NCI-H1105 treated with DMSO at 0.1 percent for 48 hours (cell line): ENCODE measurements at places on chromosomes 4 and X.

- no peak for DNase-seq
These were observed 50.4 kb downstream of the GSTCD start for GRCh38 chr4:105758958-105759357.

DNA sequence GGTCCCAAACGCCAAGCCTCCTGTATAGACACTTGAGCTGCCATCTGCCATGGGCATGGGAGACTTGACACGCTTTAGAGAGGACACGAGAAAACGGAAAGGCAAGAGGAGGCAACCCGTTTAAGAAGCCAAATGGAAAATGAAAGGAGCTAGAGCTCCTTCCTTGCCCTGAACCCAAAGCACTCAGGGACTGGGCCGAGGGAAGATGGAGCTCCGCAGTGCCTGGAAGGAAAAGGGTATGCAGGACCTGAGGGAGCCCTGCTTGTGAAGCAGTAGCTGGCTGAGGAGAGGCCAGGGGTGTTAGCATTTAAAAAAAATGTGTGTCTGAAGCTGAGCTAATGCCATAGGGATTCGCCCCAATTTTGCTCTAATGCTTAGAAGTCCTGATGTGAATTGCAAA lies 15.1 kb downstream of the MCF2 start:
- DNase-seq = no peak

DNA sequence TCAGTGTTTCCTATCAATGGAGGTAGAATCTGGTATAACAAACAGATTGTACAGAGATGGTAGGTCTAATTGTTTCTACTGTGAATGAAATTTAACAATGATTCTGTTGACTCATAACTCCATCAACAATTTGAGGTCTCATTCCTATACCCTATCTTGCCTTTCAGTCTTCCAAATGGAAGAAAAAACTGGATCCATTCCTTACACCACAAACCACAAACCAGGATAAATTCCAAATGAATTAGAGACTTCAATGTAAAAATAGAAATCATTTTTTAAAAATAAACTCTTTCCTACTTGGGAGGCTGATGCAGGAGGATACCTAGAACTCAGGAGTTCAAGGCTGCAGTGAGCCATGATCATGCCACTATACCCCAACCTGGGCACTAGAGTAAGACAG lies 114.4 kb upstream of the WDR44 start:
- DNase-seq = no peak

DNA sequence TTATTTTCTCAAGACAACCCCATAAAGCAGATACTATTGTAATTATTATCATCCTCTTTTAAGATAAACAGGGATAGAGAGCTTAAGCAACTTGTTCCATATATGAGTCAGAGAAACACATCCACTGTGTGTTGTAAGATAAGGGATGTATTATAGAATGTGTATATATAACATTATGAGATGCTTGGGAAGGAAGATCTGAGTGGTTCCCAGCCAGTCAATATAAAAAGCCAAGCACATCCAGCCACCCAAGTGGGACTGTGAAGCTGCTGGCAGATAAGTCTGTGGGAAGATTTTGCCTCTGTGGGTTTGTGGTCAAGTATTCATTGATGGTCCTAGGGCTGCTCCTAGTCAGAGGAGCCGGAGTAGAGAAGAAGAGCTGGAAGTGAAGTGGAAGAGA lies 16.5 kb upstream of the BMPR1B start:
- no peak for DNase-seq
